ENCODE measurements at places on chromosomes 16 and 17.
A peak's percentile ranks its signal among the peaks of the same experiment; 100 is the strongest.

GRCh38 chr17:74453665-74454196, 12.7 kb upstream of the CD300A start:
- DNase-seq, result no peak

- no peak for DNase-seq
Observed at GRCh38 chr16:14608111-14608566, 21.9 kb downstream of the PARN start.

DNA sequence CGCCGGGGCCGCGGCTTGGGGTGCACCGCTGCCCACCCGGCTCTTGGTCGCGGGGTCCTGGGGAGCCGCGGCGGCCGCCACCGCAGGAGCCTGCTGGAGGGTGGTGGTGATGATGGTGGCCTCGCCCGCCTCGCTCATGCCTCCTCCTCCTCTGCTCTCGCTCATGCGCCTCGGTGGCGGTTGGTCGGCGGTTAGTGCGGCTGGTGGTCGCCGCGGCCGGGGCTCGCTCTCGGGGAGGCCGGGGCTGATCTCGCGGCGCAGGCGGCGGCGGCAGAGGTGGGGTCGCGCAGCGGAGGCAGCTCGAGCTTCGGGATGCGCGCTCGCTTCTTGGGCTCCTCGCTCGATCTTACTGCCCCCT, 41.6 kb downstream of the AHSP start:
- DNase-seq, result no peak

GRCh38 chr17:80743181-80743771, 198.6 kb downstream of the RPTOR start:
- DNase-seq, result no peak

DNA sequence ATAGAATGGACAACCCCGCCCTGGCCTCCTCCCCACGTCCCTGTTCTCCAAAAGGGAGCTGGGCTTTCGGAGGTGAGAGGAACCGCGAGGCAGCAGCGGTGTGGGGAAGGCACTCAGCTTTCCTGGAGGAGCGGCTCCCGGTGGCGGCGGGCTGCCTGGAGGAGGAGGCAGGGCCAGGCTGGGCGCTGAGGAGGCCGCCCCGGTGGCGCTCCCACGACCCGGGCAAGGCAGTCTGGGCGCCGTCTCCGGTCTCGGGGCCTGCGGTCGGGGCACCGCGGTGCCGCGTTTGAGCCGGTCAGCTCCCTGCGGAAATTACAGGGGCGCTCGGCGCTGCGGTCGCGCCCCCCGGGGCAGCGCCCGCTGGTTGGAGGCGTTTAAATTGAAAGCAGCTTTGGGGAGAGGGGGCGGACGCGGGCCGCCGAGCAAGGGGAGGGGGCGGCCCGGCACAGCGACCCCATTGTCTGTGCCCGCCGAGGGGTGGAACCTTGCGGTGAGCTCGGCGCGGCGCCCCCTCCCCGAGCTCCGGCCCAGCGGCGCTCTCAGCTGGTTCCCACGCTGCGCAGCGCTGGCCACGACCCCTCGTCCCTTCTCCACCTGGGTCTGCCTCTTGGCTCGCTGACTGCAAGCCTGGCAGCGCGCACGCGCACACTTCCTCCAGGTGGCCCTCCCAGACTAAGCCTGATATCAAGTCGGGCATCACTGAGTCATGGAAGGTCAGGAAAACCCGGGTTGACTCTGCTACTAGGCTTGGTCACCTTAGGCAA, 58.7 kb upstream of the DLX4 start:
- no peak for DNase-seq

GRCh38 chr17:51709694-51710633, 448.6 kb downstream of the CA10 start:
- no peak for DNase-seq

- DNase-seq, result no peak
Observed at GRCh38 chr17:72656130-72656763, 436.2 kb downstream of the SLC39A11 start.

DNA sequence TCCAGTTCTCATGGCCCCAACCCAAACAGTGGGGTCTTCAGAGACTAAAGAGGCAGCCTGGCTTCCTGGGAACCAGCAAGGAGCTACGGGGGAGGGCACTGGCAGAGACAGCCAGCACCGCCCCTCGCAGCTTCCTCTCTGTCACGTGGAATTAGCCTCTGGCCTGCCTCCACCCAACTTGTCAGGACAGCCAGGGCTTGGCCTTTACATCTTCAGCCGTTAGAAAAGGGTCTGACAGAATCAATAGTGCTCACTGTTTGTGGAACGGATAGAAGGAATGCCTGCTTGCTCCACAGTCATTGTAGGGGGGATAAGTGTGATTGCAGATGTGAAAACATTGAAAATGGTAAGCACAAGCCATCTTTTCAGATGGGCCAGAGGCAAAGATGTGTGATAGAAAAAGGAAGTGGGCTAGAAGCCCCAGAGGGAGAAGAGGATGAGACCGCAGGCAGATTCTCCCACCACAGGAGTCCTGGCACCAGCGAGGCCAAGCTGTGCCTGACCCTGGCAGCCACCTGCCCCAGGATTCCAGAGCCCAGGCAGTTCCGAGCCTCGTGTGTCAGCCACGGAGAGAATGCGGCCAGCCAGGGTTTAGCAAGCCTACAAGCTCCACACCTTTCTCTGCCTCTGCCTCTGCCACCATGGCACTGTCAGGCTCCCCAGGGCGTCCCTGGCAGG, 18.6 kb downstream of the GRIN2C start:
- DNase-seq, result no peak

GRCh38 chr16:86501989-86502855, 8.1 kb upstream of the FOXF1 start:
- DNase-seq, result no peak

- DNase-seq, result no peak
Observed at GRCh38 chr17:70207184-70207583, 37.9 kb downstream of the KCNJ2 start.

DNA sequence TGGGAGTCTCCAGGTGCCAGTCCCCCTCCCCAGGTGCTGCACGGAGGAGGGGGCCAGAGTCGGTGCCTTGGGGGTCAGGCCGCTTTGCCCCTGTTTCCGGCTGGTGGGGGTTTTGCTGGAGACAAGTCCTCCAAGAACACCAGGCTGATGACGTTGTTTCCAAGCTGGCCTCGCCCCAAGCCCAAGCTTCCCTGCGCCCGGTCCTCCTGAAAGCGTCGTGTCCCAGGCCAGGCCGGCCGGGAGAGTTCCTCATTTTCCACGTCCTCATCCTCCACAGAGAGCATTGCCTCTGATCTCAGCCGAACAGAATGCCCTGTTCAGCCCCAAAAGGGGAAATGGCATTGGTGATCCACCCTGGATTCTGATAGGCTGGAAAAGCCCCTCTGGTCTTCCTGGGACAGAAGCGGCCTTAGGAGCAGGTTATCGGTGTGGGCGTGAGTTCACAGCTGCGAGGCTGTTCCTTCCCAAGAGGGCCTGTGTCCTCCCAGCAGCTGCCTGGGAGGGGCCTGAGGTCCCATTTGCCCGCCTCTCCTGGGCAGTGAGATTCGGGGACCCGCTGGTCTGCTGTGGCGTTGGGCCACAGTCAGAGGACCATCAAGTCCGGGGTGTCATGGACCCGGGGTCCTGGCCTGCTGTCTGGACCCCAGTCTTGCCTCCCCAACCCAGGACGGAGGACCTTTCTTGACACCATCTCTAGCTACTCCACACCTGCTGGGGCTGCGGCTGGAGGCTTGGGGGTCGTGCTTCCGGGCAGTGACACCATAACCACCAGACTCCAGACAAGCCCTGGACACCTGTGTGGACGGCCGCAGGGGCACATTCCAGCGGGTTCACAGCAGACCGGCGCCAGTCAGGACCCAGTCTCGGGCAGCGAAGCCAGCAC, 7.1 kb downstream of the SOX8 start:
- no peak for DNase-seq

DNA sequence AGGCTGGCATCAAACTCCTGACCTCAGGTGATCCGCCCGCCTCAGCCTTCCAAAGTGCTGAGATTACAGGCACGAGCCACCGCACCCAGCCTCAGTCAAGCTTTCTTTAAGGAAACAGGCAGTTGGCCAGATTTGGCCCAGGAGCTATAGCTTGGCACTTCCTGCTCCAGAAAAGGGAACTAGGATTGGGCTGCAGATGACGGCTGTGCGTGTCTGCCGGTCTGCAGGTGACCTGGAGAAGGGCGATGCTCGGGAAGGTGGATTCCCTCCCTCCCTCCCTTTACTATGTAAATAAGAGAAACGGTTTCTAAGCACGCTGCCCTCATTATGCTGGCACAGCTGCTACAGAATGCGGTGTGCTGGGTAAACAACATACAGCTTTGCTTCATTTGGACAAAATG, 215.9 kb downstream of the RPTOR start:
- DNase-seq, result no peak

GRCh38 chr17:59456428-59456827, 109.0 kb upstream of the DHX40 start:
- no peak for DNase-seq

GRCh38 chr17:82238472-82239201, 9.8 kb downstream of the SLC16A3 start:
- no peak for DNase-seq

DNA sequence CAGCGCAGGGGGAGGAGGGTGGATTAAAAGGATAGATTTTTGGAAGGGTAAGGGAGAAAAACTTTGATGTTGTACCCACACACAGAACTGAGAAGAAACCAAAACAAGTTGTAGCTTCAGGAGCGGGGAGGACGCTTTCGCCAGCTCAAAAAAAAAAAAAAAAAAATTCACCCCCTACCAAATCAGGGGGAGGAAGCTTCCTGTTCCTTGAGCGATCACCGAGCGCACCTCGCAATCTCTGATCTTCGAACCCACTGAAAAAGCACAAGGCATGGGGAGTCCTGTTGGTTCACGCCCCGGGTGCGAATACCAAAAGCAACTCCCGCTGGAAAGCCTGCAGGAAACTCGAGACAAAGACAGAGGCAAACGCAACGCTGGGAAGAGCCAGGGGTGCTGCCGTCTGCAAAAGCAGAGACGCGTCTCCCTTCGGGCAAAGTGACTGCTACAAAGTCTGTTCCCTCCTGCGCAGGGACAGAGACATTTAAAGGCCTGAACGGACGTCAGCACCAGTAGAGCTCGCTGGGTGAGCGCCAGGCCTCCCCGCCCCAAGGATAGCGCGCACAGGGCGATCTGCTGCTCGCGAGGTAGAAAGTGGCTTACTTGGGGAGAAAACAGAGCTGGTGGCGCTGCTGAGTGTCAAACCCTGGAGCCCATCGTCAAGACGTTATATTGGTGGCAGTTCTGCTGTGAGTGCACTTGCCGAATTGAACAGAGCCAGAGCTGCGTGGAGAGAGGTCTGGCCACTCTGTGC, 190.4 kb downstream of the USP22 start:
- peak; percentile 27 for DNase-seq

- no peak for DNase-seq
Observed at GRCh38 chr17:57530026-57530425, 215.1 kb downstream of the CCDC182 start.

GRCh38 chr16:14628806-14629611, 1.1 kb downstream of the PARN start:
- DNase-seq, result no peak

GRCh38 chr17:50832267-50832863, 3.0 kb upstream of the WFIKKN2 start:
- no peak for DNase-seq

DNA sequence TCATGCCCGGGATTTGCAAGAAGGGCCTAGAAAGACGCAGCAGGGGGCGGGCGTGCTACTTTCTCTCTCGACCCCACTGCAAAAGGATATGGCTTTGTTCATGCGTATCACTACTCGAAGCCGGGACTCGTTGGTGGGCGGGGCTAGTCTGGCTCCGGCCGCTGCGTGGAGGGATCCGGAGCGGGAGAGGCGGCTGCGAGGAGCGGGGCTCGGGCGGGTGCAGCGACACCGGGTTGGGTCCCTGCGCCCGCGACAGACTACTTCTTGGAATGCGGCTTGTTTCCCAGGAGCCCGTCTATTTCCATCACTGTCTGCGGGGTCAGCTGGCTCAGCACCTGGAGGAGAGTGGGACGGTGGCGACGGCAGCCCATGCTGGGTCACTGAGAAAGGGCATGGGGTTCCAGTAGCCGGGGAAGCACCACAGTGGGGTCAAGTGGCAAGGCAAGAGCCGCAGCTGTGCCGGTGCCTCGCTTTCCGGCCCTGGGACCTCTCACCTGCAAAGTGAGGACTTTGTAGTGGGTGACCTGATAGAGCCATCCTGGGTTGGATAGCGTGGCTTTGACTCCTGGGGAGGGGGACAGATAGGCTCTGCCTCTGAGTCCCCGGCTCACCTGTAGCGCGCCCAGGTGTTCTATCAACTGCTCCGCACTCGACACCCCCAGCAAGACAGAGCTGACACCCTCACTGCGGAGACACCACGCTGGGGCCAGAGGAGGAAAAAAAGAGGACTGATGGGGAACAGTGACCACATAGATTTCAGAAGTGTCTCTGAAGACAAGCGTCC, 6.6 kb downstream of the KCNAB3 start:
- DNase-seq, result no peak

- DNase-seq, result no peak
Observed at GRCh38 chr16:12348733-12349704, 372.5 kb downstream of the SNX29 start.

DNA sequence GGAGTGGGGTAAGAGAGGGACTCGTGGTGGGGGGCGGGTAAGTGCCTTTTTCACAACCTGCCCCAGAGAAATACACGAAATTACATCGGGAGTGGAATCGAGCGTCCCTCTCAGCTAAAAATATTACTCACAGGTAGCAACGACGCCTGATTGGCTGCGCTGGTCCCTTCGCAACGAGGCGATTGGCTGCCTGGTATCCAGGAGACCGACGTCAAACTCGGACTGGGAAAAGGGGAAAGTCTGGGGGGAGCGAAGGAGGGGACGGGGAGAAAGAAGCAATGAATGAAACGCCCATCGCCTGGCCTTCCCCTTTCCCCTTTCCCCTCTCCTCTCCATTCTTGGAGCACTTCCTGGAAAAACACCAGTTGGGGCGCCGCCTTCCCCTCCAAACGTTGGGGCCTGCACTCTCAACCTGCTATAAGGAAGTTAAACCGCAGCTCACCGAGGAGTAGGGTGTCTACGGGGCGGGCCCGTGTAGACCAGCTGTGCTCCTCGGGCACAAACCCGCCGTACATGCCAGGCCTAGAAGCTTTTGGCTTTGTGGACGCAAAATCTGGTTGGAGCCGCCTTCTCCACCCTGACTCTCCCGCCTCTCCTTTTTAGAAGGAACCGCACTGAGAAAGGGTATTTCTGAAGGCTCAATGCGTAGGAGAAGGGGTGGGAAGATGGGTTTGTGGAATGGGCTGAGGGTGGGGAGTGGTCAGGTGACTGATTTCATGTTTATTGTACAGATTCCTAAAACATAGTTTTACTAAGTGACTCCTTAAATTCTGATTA, 1.4 kb upstream of the TOB1 start:
- DNase-seq, result peak; percentile 87

- DNase-seq, result no peak
Observed at GRCh38 chr17:48484850-48485249, 46.0 kb downstream of the HOXB1 start.

DNA sequence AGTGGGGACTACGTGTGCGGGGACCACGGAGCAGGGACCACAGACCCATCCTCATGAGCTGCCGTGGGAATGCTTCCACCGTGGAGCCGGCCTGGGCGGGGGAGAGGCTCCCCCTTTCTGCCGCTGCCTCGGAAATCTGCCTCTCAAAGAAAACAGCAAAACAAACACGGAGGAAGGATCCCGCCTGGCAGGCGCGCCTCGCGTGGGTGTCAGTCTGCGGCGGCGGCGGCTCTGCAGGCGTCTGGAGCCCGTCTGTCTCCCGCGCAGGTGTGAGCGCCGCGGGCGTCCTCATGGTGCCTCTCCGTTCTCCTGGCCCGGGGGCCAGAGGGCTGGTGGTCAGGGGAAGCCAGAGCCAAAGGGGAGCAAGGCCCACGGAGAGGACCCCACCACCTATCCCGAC, 27.5 kb downstream of the GSE1 start:
- no peak for DNase-seq

GRCh38 chr17:80961541-80962330, 29.9 kb upstream of the CHMP6 start:
- DNase-seq, result no peak

- DNase-seq, result no peak
Observed at GRCh38 chr17:73696251-73696650, 52.0 kb upstream of the SDK2 start.

GRCh38 chr17:72152387-72152929, 31.6 kb downstream of the SOX9 start:
- DNase-seq, result no peak

Measured in NT2/D1 (cell line).